ENCODE measurements at places on chromosomes 7 and 10.

DNA sequence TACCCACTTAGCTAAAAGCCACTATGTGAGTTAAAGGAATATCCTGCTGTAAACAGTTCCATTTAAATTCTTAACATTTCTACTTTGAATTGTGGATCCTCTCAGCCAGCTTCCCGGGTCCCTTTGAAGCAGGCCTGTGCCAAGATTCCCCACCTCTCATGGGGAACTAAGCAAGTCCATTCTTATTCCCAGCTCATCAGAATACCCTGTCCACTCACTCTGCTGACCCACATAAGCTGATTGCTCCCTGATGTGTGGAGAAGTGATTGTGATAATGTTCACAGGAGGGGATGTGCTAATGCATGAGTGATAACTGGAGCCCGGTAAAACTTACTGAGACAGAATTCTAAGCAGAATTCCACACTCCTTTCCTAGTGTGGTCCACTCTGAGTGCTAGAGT lies 709.7 kb downstream of the CNTNAP2 start:
- no peak for DNase-seq

GRCh38 chr10:131125511-131126225 lies 185.9 kb downstream of the TCERG1L start:
- no peak for DNase-seq

DNA sequence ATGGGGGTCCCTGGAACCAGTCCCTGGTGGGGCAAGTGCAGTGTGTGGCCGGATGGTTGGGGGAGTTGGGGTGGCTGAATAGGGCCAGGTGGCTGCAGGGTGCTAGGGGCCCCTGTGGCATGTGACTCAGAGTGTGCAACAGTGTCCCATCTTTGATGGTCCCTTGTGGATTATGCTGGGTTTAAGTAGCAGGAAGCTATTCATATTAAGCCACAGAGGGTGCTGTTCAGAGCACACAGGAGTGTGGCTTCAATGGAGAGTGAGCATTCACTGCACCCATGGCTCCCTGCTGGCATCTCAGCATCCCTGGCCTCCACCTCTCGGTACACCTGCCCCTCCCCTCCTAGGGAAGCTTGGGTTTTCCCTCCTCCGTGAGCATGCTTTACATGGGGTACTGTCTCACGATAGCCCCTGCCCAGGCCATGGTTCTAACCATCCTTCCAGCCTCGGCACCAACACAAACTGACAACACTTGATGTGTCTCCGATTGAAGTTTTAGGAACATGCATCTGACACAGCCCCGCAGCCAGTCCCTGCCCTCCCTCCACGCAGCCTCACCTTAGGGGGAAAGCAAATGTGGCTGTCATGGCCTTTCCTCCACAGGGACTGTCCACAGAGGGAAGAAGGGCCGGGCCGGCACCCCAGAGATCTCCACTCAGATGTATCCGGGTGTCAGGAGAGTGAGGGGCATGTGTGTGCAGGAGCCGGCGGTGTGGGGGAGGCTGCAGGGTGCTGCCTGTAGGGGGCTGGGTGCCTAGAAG lies 30.4 kb upstream of the PPIF start:
- no peak for DNase-seq

GRCh38 chr10:74044419-74044818 lies 46.5 kb downstream of the VCL start:
- DNase-seq: no peak

DNA sequence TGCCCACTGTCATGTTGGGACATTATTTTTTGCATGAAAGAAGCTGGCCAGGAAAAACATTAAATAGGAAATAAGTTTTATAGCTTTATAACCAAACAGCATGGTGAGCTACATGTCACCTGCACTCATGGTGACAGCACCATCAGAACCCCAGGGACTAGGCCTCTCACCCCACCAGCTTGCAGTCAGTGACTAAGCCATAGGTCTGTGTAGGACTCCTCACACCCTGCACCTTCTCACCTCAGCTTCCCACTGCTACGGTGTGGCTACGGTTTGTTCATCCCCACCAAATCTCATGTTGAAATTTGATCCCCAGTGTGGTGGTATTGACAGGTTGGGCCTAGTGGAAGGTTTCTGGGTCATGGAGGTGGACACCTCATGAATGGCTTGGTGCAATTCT lies 161.3 kb upstream of the VIPR2 start:
- DNase-seq: no peak

DNA sequence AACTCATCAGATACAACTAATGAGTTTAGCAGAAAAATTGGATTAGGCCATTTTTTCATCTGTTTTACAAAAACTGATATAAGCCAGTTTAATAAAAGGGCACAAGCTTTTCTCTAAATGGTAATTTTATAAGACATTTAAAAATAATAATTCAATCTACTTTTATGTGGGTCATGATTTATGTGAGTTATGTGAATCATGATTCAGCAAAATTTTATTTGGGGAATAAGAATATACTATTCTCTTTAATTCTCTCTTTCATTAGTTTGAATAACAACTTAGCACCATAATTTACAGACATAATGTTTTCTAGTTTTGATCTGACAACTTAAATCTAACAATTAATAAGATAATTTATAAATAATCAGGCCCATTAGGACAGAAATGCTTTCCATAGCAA lies 63.8 kb upstream of the TEX47 start:
- no peak for DNase-seq

DNA sequence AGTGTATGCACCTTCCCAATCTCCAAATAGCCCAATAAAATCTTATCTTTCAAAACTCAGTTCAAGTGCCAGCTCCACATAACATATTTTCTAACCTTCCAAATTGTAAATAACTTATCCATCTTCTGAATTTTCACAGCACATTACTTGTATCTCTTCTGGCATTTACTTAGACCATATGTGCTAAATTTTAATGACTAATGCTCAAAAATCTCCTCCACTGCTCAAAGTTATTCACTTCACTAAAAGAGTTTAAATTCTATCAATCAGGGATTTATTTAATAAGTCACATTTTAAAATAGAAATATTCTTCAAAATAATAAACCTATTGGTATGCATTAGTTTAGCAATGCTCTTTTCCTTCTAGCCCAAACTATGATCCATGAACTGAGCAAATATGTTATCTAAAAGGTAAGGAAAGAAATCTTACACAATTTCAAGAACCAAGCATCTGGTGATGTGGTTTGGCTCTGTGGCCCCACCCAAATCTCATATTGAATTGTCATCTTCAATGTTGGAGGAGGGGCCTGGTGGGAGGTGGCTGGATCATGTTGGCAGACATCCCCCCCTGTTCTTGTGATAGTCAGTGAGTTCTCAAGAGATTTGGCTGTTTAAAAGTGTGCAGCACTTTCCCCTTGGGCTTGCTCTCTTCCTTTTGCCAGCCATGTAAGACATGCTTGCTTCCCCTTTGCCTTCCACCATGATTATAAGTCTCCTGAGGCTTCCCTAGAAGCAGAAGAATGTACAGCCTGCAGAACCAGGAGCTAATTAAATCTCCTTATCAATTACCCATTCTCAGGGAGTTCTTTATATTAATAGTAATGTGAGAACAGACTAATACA lies 28.1 kb upstream of the GPR22 start:
- DNase-seq: no peak

DNA sequence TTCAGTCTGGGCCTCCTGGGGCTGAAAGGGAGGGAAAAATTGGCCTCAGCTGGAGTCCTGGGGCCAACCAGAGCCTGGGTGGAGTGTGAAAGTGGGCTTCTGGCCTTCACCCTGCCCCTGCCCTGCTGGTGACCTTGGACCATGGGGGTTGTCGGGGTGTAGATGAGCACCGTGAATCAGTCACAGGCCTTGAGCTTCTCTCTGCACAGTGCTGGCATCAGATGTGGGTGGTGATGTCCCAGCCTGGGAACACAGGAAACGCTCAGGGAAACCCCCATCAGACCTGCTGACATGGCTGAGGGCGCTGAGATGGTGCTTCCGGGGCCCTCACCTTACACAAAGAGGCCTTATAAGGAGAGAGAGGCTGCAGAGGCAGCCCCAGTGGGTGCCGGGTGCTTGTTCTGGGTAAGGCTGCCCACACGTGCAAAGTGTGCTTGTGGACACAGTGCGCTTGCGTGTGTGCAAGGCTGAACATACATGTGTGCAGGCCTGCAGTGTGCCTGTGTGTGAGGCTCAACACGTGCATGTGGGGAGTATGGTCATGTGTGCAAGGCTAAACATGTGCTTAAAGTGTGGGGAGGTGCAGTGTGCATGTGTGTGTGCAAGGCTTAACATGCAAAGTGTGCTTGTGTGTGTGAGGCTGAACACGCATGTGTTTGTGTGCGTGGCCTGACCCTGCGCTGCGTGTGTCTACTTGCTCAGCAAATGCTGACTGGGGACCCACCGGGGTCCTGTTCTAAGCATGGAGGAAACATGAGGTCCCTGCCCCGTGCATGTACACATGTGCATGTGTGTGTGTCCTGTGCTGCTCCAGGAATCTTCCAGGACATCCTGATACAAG lies 6.5 kb downstream of the ARPC1B start:
- peak; percentile 27 for DNase-seq

DNA sequence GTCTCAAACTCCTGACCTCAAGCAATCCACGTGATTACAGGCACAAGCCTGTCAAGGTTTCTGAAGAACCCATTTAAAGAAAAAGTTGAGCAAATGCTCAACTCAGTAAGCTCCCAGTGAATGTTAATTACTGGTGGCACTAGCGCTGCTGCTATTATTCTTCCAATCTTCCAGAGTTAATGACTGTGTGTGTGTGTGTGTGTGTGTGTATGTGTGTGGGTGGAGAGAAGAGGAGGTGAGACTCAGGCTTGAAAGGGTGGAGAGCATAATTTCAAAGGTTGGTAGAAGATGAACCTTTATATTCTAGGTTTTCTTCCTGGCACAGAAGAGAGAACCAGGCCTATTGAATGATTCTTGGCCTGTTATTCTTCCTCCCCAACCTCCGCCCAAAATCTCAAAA lies 11.6 kb upstream of the NPVF start:
- no peak for DNase-seq

GRCh38 chr7:11203683-11204082 lies 230.0 kb downstream of the PHF14 start:
- DNase-seq: no peak

GRCh38 chr10:110357871-110358270 lies 53.2 kb upstream of the SMNDC1 start:
- DNase-seq: no peak

DNA sequence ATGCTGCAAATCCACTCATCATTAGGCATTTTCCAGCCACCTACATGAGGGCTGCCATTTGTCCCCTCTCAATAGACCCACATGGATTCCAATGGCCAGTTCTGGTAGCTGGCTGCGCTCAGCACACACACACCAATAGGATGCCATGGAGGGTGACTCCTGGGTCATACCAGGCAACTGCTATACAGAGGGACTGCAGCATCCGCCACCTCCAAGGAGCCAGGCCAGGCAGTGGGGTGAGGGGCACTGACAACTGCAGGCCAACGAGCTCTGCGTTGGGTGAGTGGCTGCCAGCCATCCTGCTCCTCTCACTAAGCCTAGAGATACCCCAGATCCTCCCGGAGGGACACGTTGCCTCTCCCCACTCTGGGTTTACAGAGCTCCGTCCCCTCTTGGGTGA lies 118.8 kb upstream of the NANOS1 start:
- DNase-seq: no peak

- no peak for DNase-seq
Observed at GRCh38 chr10:79440281-79440680, 5.1 kb downstream of the ZCCHC24 start.

DNA sequence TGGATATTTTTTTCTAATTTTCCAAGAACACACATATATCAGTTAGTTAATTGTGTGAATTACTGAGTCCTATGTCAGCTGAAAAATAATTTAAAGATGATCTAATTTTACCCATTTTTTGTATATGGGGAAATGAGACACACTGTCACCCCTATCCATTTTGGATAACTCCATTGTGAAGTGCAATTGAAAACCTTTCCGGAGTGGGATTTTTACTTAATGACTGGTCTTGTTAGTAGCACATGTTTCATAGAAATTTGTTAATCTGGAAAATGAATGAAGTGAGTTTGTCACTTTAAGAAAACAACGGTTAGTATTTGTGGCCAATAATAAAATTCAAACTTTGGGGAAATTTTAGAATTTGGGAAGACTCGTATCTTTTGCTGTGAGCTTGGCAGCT lies 2.0 kb downstream of the GARS1 start:
- DNase-seq: no peak

DNA sequence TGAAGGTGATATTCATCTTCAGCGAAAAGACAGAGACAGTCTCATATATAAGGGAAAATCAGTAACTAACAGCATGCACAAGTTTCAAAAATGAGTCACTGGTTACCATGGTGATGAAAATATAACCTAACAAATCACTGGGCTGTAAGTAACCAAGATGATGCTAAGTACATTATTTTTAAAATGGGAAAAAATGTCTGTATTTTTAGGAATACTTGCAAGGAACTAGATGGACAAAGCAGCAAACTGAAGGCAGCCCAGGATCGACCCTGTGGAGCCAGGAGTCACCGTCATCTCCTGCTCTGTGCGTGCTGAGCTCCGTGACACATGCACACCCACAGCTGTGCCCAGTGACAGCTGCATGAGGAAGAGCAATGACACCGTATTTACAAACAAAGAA lies 137.3 kb downstream of the ELMO1 start:
- DNase-seq: no peak

DNA sequence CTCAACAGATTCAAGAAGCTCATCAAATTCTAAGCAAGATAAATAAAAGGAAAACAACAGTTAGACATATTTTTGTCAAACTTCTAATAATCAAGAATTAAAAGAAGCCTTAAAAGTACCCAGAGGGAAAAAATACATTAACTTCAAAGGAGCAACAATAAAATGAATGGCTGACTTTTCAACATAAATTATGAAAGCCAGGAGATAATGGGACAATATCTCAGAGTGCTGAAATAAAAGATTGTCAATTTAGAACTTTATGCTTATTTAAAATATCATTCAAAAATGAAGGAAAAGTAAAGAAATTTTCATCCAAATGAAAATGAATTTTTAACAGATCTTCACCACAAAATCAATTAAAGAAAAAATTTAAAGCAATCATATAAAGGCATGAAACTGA lies 108.5 kb upstream of the IL6 start:
- DNase-seq: no peak

DNA sequence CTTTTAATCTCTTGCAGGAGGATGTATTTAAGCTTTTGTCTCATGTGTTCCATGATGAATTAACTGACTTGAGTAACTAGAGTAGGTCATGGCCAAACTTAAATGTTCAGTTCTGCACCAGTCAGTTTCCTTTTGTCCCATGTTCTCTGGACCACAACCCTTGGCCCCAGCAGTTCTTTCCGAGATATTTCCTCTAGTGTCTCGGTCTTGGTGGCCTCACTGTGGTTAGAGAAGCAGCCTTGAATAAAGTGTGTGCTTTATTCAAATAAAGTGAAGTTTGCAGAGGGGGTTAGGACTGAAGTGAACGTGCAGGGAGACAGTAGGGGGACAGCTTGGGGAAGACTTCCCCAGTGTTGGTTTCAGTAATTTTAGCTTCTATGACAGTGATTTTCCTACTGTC lies 9.3 kb downstream of the ZNF212 start:
- DNase-seq: no peak

GRCh38 chr10:86666538-86666937 lies 1.8 kb upstream of the LDB3 start:
- DNase-seq: peak; percentile 50

GRCh38 chr10:21314906-21315644 lies 210.4 kb downstream of the SKIDA1 start:
- no peak for DNase-seq

Measured in caudate nucleus (tissue), 63 donors.